Chondrocyte (in vitro differentiated cells): ENCODE measurements at places on chromosomes 11 and 22. TPM values are rescaled to one million over a fixed set of nuclear protein-coding genes. Genes with fewer than 3 reads are reported as not detected.

Gene APOA4
- total RNA-seq: not detected in 3 replicates

Gene PUS3
- total RNA-seq: 7.7 to 10.0 TPM (median 8.4 TPM) in 3 replicates

Gene CHST1
- 1.9 to 13.6 TPM (median 12.5 TPM) in 3 replicates for total RNA-seq

Gene ARHGAP1
- 109 to 163 TPM (median 155 TPM) in 3 replicates for total RNA-seq

Gene ARHGAP42
- 15.0 to 16.1 TPM (median 15.1 TPM) in 3 replicates for total RNA-seq

Gene MAPK8IP2
- total RNA-seq: 3.0 to 4.3 TPM (median 4.1 TPM) in 3 replicates

Gene NFAM1
- total RNA-seq: not detected in 3 replicates

Gene SCGB1A1
- total RNA-seq: not detected in 3 replicates

Gene PRG3
- not detected in 3 replicates for total RNA-seq

GRCh38 chr11:2798951-2799761 is 86.4 kb downstream of the CDKN1C start:
- H3K36me3 ChIP-seq: peaks cover 6% of the 10 kb centered on the region
- H3K4me3 ChIP-seq: no peak overlapping the region
- DNase-seq: peak; percentile 56
- H3K27me3 ChIP-seq: peaks cover 8% of the 10 kb centered on the region

DNA sequence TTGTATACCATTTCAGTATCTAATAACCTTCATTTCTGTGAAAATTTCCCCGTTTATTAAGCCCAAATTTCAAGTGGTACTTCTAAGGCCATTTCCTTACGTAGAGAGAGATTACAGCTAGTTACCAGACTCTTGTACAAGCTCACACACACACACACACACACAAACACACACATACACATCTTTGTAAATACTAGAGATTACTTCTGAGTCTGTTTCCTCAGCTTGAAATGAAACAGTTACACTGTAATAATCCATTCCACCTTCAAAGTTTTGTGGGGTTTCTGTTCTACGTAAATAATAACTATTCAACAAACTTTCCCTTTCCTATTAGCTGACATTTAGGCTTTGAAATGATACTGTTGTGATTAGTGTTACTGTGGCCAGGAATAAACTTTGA is 6.2 kb downstream of the POGLUT3 start:
- peaks cover 15% of the 10 kb centered on the region for H3K36me3 ChIP-seq
- no peak overlapping the region for H3K4me3 ChIP-seq
- no peak for DNase-seq
- H3K27ac ChIP-seq: no peak overlapping the region
- H3K4me1 ChIP-seq: peaks cover 11% of the 10 kb centered on the region

GRCh38 chr11:100303897-100304296 is 383.2 kb upstream of the ARHGAP42 start:
- H3K4me3 ChIP-seq: no peak overlapping the region
- H3K4me1 ChIP-seq: no peaks in the 10 kb centered on the region

- no peaks in the 10 kb centered on the region for H3K36me3 ChIP-seq
- no peaks in the 10 kb centered on the region for H3K27me3 ChIP-seq
- H3K4me1 ChIP-seq: peaks cover 10% of the 10 kb centered on the region
- H3K4me3 ChIP-seq: no peak overlapping the region
Measured at GRCh38 chr11:20355221-20356219, 8.0 kb upstream of the HTATIP2 start.

GRCh38 chr22:30506507-30506968 is 1.0 kb upstream of the SEC14L4 start:
- H3K27ac ChIP-seq: no peak overlapping the region
- H3K36me3 ChIP-seq: no peaks in the 10 kb centered on the region
- no peak for DNase-seq
- H3K27me3 ChIP-seq: peaks cover 3% of the 10 kb centered on the region
- H3K4me1 ChIP-seq: no peaks in the 10 kb centered on the region
- no peak overlapping the region for H3K4me3 ChIP-seq

GRCh38 chr22:23772315-23772648 is 367 bp upstream of the MMP11 start:
- peaks cover 53% of the 10 kb centered on the region for H3K4me1 ChIP-seq
- no peak for DNase-seq
- peak overlapping the region; percentile 58 for H3K4me3 ChIP-seq
- H3K27me3 ChIP-seq: no peaks in the 10 kb centered on the region
- H3K27ac ChIP-seq: no peak overlapping the region
- no peaks in the 10 kb centered on the region for H3K36me3 ChIP-seq

DNA sequence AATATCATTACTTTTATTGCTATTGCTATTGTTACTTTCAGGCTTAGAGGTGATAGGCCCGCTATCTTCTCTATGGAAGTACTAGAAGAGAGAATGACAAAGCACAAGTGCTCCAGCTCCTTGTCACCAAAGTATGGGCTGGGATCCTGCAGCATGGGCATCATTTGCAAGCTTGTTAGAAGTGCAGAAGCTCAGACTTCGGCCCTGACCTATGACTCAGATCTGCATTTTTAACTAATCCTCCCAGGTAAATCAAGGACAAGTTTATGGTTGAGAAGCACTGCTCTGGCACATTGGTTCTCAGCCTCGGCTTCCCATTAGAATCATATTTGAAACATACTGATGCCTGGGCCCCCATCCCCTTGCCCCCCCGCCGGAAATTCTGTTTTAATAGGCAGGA is 8.6 kb upstream of the ENDOD1 start:
- peaks cover 2% of the 10 kb centered on the region for H3K36me3 ChIP-seq
- H3K27ac ChIP-seq: peak overlapping the region; percentile 86
- H3K4me1 ChIP-seq: peaks cover 55% of the 10 kb centered on the region

- DNase-seq: peak; percentile 90
- H3K27me3 ChIP-seq: no peaks in the 10 kb centered on the region
- peak within 1 kb of the TSS; percentile 86 for H3K4me3 ChIP-seq
- peak within 1 kb of the TSS; percentile 89 for H3K27ac ChIP-seq
- H3K36me3 ChIP-seq: no peaks in the 10 kb centered on the region
Measured at GRCh38 chr11:126355324-126355925, at the start of gene ST3GAL4. TSS of gene ST3GAL4 (plus strand) at chr11:126355686. CDS start at chr11:126406156, 50,470 bp downstream.

GRCh38 chr11:35118906-35119305 is 20.1 kb upstream of the CD44 start:
- DNase-seq: no peak
- H3K36me3 ChIP-seq: peaks cover 3% of the 10 kb centered on the region
- no peak overlapping the region for H3K27ac ChIP-seq
- peaks cover 3% of the 10 kb centered on the region for H3K4me1 ChIP-seq

GRCh38 chr11:5336331-5336730 is 7.0 kb downstream of the OR51B5 start:
- no peak for DNase-seq
- H3K27me3 ChIP-seq: peaks cover 9% of the 10 kb centered on the region
- no peaks in the 10 kb centered on the region for H3K36me3 ChIP-seq
- H3K4me1 ChIP-seq: no peaks in the 10 kb centered on the region

- H3K4me1 ChIP-seq: peaks cover 24% of the 10 kb centered on the region
- H3K4me3 ChIP-seq: no peak overlapping the region
- peak overlapping the region; percentile 6 for H3K27ac ChIP-seq
- no peaks in the 10 kb centered on the region for H3K36me3 ChIP-seq
- no peaks in the 10 kb centered on the region for H3K27me3 ChIP-seq
- DNase-seq: no peak
Measured at GRCh38 chr11:66373265-66373664, 1.7 kb upstream of the SLC29A2 start.

GRCh38 chr11:29781268-29781667 is 235.6 kb downstream of the KCNA4 start:
- H3K4me1 ChIP-seq: no peaks in the 10 kb centered on the region
- H3K27ac ChIP-seq: no peak overlapping the region
- H3K36me3 ChIP-seq: no peaks in the 10 kb centered on the region
- H3K4me3 ChIP-seq: no peak overlapping the region
- H3K27me3 ChIP-seq: no peaks in the 10 kb centered on the region

- no peak within 1 kb of the TSS for H3K4me3 ChIP-seq
- no peak within 1 kb of the TSS for H3K27ac ChIP-seq
- peaks cover 10% of the 10 kb centered on the region for H3K27me3 ChIP-seq
- DNase-seq: no peak
- no peaks in the 10 kb centered on the region for H3K4me1 ChIP-seq
Measured at GRCh38 chr22:22558972-22559603, at the start of gene PRAME. TSS of gene PRAME (minus strand) at chr22:22559265. CDS start at chr22:22556832, 2,433 bp downstream.

DNA sequence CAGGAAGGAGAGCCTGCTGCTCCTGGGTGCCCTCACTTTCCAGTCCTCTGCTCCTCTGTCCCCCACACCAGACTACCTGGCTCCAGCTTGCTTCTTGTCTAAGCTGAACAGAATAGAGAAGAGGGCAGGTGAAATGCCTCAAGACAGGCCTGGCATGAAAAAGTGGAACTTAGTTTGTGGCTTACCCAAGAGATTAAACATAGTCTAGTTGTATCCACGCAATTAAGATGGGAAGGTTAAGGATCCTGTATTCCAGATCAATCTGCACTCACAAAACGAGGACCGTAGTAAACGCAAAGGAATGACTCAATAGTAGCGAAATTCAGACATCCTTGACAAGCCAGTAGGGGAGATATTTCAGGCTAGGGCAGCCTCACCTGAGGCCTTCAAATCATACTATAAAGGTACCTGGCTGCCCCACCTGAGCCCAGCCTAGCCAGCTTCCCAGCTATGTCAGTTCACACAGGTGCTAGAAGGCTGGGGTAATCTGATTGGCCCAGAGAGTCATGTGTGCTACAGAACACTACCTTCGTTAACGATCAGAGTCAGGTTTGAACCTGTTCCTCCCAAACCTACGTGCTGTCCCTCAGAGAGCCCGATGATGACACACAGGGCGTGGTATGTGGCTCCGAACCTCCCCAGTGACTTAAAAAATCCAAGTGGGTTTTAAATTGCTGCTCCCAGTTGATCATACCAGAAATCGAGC is 46.5 kb downstream of the AHNAK start:
- H3K27ac ChIP-seq: no peak overlapping the region
- peaks cover 22% of the 10 kb centered on the region for H3K4me1 ChIP-seq
- no peak for DNase-seq
- no peaks in the 10 kb centered on the region for H3K36me3 ChIP-seq

DNA sequence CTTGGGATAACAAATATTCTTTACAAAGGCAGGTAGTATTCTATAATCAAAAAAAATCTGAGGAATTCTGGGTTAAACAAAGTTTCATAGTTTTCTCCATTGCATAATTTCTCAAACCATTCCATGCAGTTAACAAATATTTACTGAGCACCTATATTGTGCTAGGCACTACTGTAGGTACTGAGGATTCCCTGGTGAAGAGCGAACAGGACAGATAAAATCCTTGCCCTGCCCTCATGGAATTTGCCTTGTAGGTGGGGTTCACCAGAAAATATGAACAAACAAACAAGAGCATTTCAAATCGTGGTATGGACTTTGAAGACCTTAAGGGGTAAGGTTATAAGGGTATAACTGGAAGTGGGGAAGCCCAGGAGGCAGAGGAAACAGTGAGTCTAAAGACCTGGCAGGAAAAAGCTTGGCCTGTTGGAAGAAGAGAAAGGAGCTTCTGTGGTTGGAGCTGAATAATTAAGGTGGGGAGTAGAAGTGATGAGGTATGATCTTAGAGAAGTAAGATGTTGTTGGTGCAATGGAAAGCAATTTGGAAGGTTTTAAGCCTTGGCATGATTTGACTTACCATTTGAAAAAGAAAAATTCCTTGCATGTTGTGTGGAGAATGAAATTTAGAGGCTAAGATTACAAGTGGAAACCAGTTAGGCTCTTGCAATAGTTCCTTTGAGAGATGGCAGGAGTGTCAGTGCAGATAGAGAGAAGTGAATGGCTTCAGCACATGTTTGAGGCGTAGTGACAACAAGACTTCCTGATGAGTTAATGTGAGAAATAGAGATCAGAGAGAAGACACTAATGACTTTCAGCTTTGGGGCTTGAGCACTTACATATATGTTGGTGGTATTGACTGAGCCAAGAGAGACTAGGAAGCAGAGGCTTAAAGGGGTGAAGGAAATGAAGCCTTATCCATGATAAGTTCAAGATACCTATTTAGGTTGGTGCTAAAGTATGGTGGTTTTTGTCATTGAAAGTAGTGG is 55.7 kb upstream of the PICALM start:
- no peak overlapping the region for H3K27ac ChIP-seq
- peaks cover 61% of the 10 kb centered on the region for H3K4me1 ChIP-seq
- no peak for DNase-seq

DNA sequence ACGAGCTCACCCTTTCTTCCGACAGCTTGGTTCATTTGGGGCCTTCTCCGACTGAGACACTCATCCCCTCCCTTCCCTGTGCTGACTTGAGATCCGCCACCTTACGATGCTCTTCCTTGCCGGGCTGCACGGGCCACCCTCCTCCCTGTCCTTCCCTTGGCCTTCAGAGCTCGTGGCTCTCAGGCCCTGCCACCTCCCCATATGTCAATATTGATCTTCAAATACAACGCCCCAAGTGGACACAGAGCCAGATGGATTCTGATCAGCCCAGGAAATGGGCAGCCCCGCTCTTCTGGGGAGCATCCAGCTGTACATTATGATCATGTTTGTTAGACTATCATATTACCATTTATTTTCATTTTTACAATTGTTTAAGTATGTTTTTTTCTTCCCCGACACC is 812.8 kb downstream of the TBC1D22A start:
- no peak overlapping the region for H3K27ac ChIP-seq
- DNase-seq: no peak
- peaks cover 2% of the 10 kb centered on the region for H3K36me3 ChIP-seq
- H3K4me3 ChIP-seq: no peak overlapping the region
- no peaks in the 10 kb centered on the region for H3K27me3 ChIP-seq

DNA sequence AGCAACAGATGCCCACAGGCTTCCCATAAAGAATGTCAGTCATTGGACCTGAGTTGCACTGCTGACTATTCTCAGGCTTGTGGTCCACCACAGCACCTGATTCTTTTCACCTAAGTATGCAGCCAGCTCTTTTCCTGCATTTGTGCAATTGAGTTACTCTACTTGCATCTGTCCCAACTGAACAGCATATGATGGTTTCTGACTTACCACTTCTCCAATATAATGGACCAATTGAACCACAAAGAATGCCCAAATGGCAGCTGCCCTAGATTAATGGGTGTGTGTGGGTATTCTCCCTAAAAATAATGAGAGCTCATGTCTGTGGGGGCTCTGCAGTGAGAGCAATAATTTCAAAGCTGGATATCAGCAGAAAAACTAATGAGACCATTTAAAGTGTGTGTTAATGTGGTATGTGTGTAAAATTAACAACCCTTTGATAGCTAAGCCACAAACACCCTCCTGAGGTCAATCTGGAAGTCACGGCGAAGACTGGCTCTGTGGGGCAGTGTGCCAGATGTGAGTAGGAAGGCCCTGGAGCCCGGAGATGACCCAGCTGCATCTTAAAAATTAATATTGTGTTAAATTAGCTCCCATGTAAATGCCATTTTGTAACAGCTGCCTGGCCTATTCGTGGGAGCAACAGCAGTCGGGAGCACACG is 43.8 kb downstream of the SC5D start:
- H3K36me3 ChIP-seq: no peaks in the 10 kb centered on the region
- no peaks in the 10 kb centered on the region for H3K4me1 ChIP-seq
- H3K27me3 ChIP-seq: peaks cover 56% of the 10 kb centered on the region
- DNase-seq: no peak

- H3K36me3 ChIP-seq: peaks cover 16% of the 10 kb centered on the region
- peak overlapping the region; percentile 75 for H3K27ac ChIP-seq
- no peak overlapping the region for H3K4me3 ChIP-seq
- DNase-seq: no peak
Measured at GRCh38 chr22:29661336-29661735, 57.9 kb downstream of the NF2 start.

GRCh38 chr11:130029137-130029536 is 26.5 kb upstream of the PRDM10 start:
- peaks cover 5% of the 10 kb centered on the region for H3K4me1 ChIP-seq
- no peak for DNase-seq
- no peak overlapping the region for H3K4me3 ChIP-seq
- H3K27me3 ChIP-seq: no peaks in the 10 kb centered on the region

- peaks cover 10% of the 10 kb centered on the region for H3K4me1 ChIP-seq
- H3K36me3 ChIP-seq: no peaks in the 10 kb centered on the region
- no peak overlapping the region for H3K27ac ChIP-seq
- DNase-seq: no peak
- no peak overlapping the region for H3K4me3 ChIP-seq
- no peaks in the 10 kb centered on the region for H3K27me3 ChIP-seq
Measured at GRCh38 chr11:104338186-104338585, 174.2 kb upstream of the PDGFD start.
